ENCODE measurements at places on chromosomes 4 and X. TPM values are rescaled to one million over a fixed set of nuclear protein-coding genes. Genes with fewer than 3 reads are reported as not detected.
A peak's percentile ranks its signal among the peaks of the same experiment; 100 is the strongest.

The PCDH7 gene
- 12.1 TPM for total RNA-seq

The PASD1 gene
- not detected for total RNA-seq

The MXD4 gene
- total RNA-seq = 10.5 TPM

The RPL9 gene
- 3,557 TPM for total RNA-seq

The JCHAIN gene
- not detected for total RNA-seq

The WDR17 gene
- total RNA-seq = 0.13 TPM

The CHST7 gene
- 3.4 TPM for total RNA-seq

The GABRG1 gene
- not detected for total RNA-seq

The PDE5A gene
- total RNA-seq = 10.1 TPM

The CSAG1 gene
- total RNA-seq = not detected

The TMPRSS11F gene
- total RNA-seq = 2.3 TPM

The GASK1B gene
- total RNA-seq = 2.1 TPM

The CT45A1 gene
- not detected for total RNA-seq

GRCh38 chr4:159540501-159540900, 437.6 kb downstream of the RAPGEF2 start:
- DNase-seq = no peak

GRCh38 chr4:185573651-185574199, 38.4 kb upstream of the PDLIM3 start:
- DNase-seq = peak; percentile 81

- DNase-seq = no peak
Measured at GRCh38 chrX:46165866-46166265, 379.4 kb downstream of the ZNF674 start.

GRCh38 chr4:112098841-112099530, 46.3 kb upstream of the FAM241A start:
- no peak for DNase-seq

GRCh38 chrX:129006491-129006890, 516.8 kb downstream of the SMARCA1 start:
- no peak for DNase-seq

DNA sequence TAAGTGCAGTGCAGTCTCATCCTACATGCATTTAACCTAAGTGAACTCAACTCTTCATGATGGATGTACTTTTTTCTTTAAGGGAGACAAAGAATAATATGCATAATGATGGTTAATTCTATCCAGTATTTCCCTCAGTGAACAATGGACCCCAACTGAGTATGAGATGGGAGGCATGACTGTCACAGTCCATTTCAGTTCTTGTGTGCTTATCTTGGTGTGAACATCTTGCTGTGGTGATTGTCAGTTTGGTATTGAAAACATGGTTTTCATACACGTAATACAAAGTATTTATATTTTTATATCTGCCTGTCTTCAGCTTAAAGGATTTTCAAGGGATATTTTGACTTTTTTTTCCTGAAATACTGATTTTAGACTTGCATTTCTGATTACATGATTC, 72.0 kb upstream of the NDUFC1 start:
- DNase-seq = no peak

GRCh38 chrX:72202792-72203401, 21.3 kb downstream of the PIN4 start:
- DNase-seq = no peak

DNA sequence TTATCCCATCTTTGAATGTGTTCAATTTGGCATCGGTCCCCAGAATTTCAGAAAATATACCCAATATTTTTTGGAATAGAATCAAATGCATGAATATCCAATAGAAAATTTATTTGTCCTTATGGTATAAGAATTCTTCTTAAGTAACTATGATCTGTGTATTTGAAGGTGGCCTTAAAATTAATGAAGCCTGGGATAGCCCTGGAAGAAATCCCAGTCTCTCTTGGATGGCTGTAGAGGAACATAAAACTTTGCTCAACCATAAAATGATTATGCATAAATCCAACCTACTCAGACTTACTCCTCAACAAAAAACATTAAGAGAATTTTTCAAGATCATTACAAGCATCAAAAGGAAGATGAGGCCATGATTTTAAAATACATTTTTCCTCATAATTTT, 269.4 kb upstream of the SMIM31 start:
- no peak for DNase-seq

DNA sequence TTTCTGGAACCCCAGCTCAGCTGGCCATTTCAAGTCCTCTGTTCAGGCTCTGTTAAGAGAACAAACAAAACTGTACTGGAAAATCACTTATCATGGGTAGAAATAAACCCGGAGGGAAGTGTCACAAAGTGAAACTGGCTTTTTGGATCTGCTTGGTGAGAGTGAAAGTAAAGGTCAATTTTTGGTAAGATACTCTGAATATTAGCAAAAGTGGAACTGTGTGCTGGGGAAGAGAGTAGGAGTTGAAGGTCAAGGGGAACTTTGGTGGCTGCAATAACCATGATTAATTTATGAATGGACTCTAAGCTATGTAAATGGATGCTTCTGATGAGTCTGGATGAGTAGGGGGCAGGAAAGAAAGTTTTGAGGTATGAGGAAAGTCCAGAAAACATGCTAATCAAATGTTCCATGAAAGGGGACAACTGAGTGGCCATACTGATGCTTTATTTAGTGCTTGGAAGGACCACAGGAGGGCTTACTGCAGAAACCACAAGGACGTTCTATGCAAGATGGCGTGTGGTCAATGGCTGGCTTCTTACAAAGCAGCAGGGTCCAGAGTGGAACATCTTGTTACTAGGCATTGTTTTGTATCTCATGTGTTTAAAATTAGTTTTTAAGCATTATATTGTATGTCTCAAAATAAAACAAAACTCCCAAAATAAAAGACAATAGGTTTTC, 36.8 kb upstream of the TNIP3 start:
- DNase-seq = no peak

DNA sequence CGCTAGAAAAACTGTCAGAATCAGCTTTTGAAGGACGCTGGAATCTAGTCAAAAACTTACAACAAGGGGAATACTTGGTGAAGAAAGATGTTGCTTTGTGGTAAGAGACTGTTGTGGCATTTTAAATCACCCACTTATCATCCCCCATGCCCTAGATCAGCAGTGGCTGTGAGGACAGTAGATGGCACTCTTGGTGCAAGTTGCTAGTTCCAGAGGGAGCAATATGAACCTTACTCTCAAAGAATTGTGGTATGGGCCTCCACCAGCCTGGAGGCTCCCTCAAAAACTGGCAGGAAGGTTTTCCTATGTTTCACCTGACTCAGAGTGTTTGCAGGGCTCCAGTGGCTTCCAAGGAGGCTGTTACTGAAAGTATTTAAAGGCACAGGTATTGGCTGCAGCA, 37.7 kb upstream of the SLC16A2 start:
- peak; percentile 47 for DNase-seq

- no peak for DNase-seq
Measured at GRCh38 chr4:19736968-19737756, 514.5 kb upstream of the SLIT2 start.

DNA sequence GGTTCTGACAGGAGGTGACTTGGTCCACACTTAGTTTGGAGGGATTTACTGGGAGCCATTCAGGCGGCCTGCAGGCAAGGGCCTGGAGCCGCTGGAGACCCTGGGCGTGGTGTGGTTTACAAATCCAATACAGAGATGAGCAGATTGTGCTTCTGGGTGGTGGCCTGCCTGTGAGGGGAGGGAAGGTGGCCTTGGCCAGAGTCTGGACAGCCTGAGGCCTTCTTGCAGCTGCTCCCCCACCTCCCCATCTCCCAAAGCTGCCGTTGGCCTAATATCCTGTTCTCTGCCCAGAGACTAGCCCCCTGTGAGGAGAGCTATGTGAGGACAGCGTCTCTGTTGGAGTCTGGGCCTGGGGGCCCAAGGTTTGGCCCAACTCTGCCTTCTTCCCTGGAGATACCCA, 163.9 kb upstream of the MAMLD1 start:
- no peak for DNase-seq

- DNase-seq = no peak
Measured at GRCh38 chr4:26819026-26819425, 41.6 kb upstream of the STIM2 start.

DNA sequence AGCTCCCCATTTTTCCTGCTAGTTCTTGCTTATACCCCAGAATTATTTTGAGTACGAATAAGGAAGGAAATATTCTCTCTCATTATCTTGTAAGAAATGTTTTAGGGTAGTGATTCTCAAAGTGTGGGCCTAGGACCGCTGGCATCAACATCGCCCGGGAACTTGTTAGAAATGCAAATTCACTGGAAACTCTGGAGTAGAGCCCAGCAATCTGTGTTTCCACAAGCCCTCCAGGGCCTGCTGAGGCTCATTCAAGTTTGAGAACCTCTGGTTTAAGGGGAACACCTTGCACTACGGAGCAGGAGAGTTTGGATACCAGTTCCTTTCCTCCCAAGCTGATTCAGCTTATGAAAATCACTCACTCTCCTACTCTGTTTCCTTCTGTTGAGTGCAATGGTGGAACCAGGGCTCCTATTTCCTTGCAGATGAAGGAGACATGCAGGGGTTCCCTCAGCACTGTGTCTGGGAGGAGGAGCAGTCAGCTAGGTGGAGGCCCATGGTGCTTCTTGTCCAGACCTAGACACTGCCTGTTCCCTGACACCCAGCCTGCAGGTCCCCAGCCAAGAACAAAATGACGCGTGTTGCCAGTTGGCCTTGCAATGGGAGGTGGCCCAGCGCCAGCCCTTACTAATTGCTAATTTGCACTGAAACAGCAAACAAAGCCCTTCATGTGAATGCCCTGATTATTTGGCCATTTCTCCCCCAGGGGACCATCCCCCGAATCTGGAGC, 68.5 kb downstream of the CYTL1 start:
- no peak for DNase-seq

DNA sequence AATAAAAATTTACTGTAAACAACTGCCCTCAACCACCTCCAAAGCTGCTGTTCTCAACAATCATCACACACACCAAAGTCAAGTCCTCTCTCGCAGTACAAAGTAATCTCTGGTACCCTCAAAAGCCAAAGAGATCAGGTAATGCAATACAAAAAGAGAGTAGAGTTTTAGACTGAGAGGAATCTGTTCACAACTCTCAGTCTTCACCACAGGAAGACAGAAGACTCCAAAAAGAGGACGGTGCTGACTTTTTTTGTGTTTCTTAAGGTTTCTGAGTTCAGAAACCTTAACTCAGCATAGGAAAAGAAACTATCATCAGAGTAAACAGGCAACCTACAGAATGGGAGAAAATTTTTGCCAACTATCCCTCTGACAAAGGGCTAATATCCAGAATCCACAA, 1072.3 kb upstream of the DIAPH2 start:
- no peak for DNase-seq

GRCh38 chrX:12971282-12972003, 3.5 kb upstream of the TMSB4X start:
- no peak for DNase-seq

DNA sequence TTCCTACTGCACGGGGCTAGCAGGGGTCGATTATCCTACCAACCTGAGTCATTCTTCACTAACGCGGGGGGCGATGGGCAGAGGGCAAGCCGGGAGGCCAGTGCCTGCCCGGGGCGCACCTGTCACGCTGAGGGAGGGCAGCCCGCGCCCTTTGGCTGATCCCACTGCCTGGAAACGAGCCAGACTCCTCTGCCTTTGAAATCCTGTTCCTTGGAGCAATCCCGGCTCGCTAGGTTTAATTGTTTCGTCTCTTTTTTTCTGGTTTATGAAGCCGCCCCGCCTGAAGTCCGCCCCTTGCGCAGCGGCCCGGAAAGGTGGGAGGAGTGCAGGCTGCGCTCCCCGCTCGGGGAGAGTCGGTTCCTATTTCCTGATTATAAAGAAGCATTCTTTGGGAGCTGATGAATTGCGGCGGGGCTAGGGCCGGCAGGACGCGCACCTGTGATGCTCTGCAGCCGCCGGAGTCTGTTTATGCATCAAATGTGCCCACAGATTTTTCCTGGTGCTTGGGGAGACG, 484.2 kb downstream of the BCOR start:
- DNase-seq = no peak

- no peak for DNase-seq
Measured at GRCh38 chr4:120418146-120418545, 351.5 kb upstream of the MAD2L1 start.

- no peak for DNase-seq
Measured at GRCh38 chr4:8920969-8921368, 49.3 kb upstream of the HMX1 start.

GRCh38 chrX:87338510-87338909, 179.1 kb upstream of the KLHL4 start:
- DNase-seq = peak; percentile 4

DNA sequence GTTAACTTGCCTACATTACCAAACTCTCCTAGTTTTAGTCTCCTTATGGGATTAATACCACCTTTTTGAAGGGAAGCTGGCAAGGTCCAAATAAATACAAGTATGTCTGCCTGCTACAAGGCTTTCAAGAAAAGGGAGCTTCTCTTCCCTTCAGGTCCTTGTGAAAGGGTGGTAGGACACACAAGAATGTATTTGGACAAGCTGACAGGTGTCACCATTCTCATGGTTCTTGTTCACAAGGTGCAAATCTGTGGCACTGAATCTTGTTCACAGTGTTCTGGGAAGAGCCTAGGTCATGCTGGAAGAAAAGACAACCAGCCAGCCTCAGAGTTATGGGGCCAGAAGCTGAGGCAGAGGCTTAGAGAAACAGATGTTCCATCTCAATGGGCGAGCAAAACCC, 41.9 kb downstream of the GPC3 start:
- DNase-seq = no peak

GRCh38 chrX:109707720-109708119, 25.3 kb downstream of the ACSL4 start:
- no peak for DNase-seq

GRCh38 chr4:175916626-175917351, 104.7 kb upstream of the GPM6A start:
- DNase-seq = no peak

DNA sequence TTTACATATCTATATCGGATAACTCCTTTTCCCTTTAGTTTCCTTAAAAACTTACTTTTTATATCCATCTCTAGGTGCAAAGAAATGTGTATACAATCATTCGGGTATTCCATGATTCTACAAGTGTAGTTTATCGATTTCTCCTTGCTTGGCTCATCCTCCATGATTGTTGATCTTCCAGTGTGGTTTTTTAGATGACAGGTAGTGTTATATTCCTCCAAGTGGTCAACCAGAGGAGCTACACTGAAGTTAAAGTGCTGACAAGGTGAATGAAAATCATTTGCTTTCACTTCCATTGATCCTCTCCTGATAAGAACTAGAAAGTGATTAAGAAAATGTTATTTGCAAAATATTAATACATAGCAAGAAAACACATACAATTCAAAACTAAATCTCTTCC, 38.5 kb downstream of the TMEM156 start:
- DNase-seq = no peak

GRCh38 chr4:76801621-76802235, 96.2 kb downstream of the SOWAHB start:
- no peak for DNase-seq

DNA sequence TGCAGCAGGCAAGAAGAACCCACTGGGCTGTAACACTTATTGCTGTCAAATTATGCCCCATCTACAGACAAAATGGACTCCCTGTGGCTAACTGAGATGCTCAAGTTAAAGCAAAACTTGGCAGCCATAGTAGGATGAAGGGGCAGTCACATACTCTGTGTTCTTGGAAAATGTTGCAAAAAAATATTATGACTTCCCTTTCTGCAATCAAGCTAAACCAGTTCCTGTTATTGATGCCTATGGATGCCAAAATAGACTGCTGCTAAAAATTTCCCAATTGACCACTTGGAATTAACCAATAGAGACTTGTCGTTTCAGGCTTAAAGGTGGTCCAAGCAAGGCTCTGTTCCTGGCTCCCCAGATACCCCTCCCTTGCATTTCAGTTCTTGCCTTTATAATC, 49.5 kb downstream of the IQCM start:
- no peak for DNase-seq

Data from bronchial epithelial cell (primary cell).